ENCODE measurements at places on chromosomes 3 and 15.

GRCh38 chr15:95105229-95105628 lies 873.9 kb downstream of the MCTP2 start:
- no peak for DNase-seq

- peak; percentile 1 for DNase-seq
Observed at GRCh38 chr15:99454107-99454809, 111.5 kb upstream of the MEF2A start.

- DNase-seq, result no peak
Observed at GRCh38 chr3:105719791-105720190, 149.0 kb downstream of the CBLB start.

GRCh38 chr3:32725721-32726120 lies 40.7 kb downstream of the CNOT10 start:
- no peak for DNase-seq

DNA sequence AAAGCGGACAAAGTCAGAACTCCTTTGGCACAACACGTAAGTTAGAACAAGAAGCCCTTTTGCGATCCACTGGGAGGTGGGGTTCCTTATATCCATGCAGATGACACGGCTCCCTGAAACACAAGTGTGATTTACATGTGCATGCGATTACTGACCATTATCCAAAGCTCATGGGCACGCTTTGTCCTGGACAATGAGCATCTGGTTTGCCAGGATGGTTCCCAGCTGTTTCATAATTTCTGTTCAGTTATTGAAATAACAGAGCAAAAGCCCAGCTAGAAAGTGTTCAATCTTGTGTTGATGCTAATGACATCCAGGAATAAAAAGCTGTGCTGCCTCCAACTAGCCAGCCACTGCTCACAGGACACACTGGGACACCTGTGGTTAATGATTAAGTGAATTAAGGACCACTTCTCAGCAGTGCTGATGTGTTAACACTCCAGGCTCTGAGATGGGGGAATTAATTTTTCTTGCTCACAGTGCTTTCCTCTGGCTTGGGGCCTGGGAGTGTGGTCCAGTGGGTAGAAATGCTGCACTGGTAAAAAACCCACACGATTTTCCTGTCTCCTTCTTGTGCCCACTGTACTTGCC lies 123.1 kb upstream of the SLC2A2 start:
- DNase-seq, result no peak

DNA sequence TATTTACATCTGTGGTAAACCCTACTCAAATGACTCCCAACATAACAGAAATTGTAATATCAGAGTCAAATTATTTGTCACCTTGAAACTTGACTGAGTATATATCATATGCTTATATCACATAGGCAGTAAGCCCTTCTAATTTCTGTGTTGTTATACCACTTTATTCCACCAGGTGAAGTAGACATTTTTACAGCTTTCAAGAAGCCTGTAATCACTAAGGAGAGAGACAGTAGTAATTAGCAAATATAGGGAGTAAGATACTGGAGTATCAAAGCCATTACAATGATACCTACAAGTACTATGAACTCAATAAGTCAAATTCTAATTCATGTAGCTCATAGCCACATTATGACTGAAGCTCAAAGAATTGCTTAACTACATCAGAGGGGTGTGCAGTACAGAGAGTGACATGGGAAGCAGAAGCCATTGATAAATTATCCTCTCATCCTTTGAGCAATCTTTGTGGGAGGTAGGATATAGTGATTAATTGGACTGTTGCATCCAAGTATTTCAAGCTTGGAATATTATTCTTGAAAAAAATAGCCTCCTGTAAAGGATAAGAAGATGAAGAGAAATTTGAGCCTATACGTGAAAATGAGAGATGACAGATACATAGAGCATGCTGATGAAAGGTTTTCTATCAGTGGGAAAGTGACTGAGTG lies 1005.9 kb downstream of the ZPLD1 start:
- DNase-seq, result no peak

- DNase-seq, result no peak
Observed at GRCh38 chr3:74420538-74421124, 193.8 kb downstream of the CNTN3 start.

DNA sequence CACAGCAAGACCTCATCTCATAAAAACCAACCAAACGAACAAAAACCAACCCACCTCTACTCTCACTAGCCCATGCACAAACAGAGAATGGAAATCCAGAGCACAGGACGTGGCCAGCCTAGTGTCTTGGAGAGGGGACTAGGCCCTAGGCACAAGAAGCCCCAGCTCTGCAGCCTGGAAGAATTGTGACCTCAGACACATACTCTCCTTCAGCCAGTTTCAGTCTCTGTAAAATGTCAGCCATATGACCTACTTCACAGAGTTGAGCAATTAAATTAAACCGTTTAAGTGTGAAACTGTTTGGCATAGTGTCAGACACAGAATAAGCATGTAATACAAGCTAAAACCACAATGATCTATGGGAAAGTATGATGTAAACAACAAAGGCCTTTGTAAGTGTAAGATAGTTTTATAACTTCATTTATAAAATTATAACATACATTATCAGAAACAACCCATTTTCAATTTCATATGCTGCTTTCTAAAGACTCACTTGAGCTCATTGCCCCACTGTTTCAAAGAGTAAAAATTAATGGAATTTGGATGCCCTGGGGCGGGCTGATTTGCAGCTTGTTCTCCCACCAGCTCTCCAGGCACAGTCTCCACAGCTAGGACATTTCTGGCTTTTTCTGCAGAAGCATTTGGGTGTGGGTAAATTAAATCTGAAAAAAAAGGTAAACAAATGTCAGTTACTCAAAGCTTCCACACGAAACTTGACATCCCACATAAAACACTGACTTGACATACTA lies 32.9 kb downstream of the TBC1D2B start:
- peak; percentile 33 for DNase-seq

DNA sequence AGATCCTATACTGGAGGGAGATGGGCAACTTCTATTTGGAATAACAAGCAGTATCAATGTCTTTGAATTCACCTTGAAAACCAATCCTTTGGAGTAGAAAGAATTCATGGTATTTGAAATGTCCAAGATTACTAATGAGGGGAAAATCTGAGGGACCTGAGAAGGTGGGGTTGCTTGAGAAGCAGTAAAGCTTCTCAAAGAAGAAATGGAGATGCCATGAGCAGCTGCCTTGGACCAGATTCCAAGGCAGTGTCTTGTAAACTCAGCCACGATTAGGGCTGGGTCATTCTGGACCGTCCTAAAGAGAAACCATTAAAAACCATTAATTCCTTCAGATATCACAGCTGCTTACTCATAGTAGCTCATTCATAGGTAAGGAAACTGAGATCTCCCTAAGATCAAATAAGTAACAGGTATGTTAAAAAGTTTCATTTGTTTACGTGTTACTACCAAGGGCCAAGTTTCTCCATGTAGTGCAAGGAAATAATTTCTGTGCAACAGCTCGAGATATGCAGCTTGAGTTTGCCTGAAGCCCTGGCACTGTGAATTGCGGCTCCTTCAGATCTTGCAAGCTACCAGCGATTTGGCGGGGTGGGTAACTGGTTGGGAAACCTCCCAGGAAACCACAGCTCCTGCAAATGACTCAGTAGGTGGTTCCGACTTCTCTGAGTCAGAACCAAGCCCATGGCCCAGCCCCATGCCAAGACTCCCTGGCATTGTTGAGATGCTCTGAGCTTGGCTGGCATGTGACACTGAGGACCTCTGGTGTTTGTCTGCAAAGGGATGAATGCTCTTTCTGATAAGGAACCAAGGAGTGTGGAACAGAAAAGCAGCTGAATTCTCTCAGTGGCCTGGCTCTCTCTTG lies 296.8 kb downstream of the RORA start:
- peak; percentile 44 for DNase-seq

- peak; percentile 4 for DNase-seq
Observed at GRCh38 chr3:150286390-150287147, 121.5 kb upstream of the TSC22D2 start.

DNA sequence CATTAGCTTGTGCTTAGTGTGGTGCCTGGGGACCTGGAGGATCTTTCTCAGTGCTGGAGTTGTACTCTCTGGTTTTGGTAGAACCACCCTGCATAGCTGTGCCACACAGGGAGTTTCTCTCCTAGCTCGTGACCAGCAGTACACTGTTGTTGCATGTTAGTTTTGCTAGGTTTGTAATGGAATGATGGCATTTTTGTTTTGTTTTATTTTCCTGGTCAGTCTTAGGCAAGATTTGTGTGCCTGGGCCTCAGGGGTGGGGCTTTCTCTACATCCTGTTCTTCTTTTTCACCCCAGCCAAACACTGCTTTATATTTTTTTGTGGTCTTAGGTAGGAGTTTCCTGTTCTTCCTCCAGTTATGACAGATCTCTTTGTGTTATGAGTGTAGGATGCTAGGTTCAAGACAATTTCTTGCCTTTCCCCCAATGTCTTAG lies 534.5 kb upstream of the KCNMB2 start:
- DNase-seq, result peak; percentile 25

- no peak for DNase-seq
Observed at GRCh38 chr3:160132226-160132625, 93.0 kb upstream of the C3orf80 start.

- no peak for DNase-seq
Observed at GRCh38 chr3:156633335-156633734, 41.1 kb upstream of the TIPARP start.

DNA sequence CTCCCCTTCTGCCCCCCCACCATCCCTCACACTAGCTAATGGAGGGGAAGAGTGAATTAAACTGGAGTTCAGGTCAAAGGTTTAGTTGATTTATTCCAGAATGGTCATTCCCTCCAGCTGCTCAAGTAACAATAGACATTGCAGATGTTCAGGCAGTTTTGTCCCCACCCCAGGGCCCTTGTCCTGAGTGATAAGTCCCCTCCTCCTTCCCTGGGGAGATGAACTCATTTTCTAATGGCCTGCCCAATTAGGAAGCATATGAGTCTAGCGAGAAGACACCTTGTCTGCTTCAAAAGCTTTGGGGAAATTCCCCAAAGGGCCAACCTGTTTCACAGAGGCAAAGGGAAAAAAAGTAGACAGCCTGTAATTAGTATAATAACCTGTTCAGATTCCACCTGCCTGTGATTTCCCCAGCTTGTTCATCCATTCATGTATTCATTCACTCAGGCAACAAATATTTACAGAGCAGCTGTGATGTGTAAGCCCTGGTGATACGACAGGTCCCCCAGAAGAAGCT lies 165.3 kb downstream of the SHQ1 start:
- no peak for DNase-seq

- DNase-seq, result no peak
Observed at GRCh38 chr15:87269566-87269965, 987.0 kb downstream of the NTRK3 start.

DNA sequence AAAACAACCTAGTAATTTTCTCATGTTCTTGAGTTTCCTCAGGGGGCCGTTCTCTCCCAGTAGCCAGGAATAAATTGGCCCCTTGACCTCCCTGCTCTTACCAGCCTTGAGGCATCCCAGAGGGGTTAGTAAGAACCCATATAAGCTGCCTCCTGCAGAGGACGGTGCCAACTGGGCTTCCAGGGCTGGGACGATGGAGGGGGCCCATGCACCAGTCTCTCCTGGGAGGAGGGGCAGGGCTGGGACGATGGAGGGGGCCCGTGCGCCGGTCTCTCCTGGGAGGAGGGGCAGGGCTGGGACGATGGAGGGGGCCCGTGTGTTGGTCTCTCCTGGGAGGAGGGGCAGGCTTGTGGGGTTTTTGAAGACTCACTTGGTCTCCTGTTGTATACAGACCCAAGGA lies 22.0 kb downstream of the LINGO1 start:
- DNase-seq, result no peak

- DNase-seq, result no peak
Observed at GRCh38 chr15:60374628-60375081, 23.1 kb downstream of the ANXA2 start.

GRCh38 chr3:11532931-11533391 lies 110.8 kb downstream of the VGLL4 start:
- DNase-seq, result no peak

- DNase-seq, result no peak
Observed at GRCh38 chr3:83065851-83066460, 1304.5 kb upstream of the GBE1 start.

- DNase-seq, result no peak
Observed at GRCh38 chr3:157040456-157040855, 119.5 kb downstream of the CCNL1 start.

- DNase-seq, result peak; percentile 54
Observed at GRCh38 chr3:42526616-42527367, 24.3 kb downstream of the VIPR1 start.

Measured in activated naive CD8-positive, alpha-beta T cell treated with anti-CD3 and anti-CD28 coated beads, Interleukin-2, amount 50 U/mL, for 24 hours (primary cell).